GM12865 (cell line): ENCODE measurements at places on chromosomes 5 and 9.

DNA sequence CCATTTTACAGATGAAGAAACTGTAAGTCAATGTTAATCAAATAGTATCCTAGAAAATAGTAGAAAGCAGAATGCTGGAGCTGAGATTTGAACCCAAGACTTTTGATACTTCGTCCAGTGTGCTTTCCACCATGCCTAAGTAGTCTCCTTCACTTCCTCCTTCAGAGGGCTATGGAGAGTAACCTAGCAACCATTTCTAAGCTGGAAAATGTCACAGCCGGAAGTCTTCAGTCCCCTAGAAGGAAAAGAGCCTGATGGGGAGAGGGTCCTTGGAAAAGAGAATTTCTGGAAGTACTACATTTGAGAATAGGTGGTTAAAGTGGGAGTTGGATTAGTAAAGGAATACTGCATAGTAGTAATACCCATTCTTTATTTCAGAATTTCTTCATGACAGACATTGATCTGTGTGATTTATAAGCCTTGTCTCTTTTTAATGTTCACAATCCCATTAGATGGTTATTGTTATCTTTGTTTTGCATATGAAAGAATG, 32.7 kb downstream of the PCDHAC2 start:
- DNase-seq = no peak

- no peak for DNase-seq
Observed at GRCh38 chr5:155978850-155979249, 348.1 kb upstream of the SGCD start.

DNA sequence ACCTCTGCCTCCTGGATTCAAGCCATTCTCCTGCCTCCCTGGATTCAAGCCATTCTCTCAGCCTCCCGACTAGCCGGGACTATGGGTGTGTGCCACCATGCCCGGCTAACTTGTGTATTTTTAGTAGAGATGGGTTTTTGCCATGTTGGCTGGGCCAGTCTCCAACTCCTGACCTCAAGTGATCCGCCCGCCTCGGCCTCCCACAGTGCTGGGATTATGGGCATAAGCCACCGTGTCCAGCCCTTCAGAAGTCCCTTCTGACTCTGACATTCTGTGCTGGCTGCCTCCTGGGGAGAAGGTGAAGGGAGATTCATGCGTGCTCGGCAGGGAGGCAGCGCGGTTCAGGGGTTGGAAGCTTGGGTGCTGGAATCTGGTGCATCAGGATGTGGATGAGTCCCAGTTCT, 28.8 kb downstream of the PRRX2 start:
- DNase-seq = no peak

DNA sequence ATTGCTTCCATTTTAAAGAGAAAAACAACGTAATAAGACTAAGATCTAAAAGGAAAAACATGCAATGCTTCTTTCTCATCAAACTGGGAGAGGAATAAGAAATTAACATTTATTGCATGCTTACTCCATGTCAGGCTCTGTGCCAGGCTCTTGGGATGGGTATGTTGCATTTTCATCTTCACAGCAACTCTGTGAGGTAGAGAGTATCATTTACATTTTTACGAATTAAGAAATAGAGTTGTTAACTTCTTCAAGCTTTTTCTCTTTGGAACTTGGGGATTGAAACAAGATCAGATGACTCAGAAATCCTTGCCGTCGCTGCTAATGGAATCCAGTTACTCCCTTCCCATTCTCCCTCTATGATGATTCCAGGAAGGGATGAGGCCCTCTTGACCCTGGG, 39.5 kb downstream of the PDE8B start:
- DNase-seq = no peak

DNA sequence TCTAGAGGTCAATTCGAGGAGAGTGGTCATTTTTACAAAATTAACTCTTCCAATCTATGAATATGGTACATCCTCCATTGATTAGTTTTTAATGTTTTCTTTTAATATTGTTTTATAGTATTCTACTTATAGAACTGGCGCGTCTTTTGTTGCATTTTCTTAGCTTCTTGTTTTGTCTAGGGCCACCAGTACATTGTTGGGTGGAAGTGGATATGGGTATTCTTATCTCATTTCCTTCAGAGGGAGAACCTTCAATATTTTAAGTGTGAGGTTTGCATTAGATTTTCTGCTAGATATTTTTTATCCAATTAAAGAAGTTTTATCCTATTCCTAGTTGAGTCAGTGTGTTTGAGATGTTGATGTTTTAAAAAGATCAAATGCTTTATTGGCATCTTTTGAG, 69.8 kb downstream of the RPS23 start:
- DNase-seq = no peak
